ENCODE measurements at places on chromosomes 12 and 14.

- no peak for DNase-seq
These were observed 4.7 kb downstream of the B3GNT4 start for GRCh38 chr12:122208073-122208820.

- no peak for DNase-seq
These were observed 74.6 kb upstream of the EEA1 start for GRCh38 chr12:93003531-93004239.

DNA sequence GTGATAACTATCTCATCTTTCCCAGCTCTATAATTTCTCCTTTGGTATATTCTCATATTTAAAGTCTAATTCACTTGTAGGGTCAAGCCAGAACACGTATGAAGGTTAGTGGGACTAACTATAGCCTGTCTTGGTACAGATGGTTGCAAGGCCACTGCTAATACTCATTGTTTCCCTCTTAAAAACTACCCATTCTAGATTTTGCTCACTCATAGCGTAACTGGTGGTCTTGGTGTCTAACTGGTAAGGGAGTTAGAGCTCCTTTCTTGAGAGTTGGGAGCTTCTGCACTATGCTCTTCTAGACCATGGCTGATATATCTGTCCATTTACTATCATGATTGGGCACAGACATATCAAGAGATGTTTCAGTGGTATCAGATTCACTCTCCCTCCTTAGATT, 8.8 kb downstream of the MGP start:
- DNase-seq = no peak

- DNase-seq = no peak
These were observed 305.6 kb downstream of the RAD51B start for GRCh38 chr14:68124979-68125731.

DNA sequence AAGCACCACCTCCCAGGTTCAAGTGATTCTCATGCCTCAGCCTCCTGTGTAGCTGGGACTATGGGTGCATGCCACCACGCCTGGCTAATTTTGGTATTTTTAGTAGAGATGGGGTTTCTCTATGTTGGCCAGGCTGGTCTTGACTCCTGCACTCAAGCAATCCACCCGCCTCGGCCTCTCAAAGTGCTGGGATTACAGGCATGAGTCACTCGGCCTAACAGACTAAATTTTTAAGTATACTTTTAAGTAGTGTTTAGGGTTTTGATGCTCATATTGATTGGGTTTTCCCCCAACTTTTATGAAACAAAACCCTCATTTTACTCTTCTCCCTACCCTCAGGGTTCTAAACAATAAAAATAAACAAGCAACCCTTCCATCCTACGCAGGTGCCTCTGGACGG, 5.5 kb downstream of the MYO1A start:
- no peak for DNase-seq

DNA sequence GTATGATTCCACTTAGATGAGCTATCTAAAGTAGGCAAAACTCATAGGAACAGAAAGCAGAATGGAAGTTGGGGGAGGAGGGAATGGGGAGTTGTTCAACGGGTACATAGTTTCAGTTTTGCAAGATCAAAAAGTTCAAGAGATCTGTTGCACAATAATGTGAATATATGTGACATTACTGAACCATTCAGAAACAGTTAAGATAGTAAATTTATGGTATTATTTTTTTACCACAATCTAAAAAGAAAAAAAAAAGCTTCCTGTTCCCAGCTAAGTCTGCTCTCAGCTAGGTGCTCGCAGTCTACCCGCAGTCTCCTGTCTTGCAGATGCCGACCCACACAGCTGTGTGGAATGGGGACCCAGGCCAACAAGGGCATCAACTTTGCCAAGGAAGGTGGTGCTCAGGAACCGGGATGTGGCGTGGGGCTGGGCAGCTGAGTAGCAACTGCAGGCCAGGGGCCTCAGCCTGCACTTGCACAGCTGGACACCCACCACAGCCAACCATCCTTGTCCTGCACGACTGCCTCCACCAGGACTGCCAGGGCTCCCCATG, 15.3 kb upstream of the ANO6 start:
- no peak for DNase-seq

GRCh38 chr12:57793920-57794319, 11.3 kb downstream of the TSFM start:
- no peak for DNase-seq

- no peak for DNase-seq
These were observed 61.6 kb downstream of the BEGAIN start for GRCh38 chr14:100525615-100526014.

GRCh38 chr14:44962334-44963043, 499 bp downstream of the TOGARAM1 start:
- DNase-seq = no peak

GRCh38 chr14:95008445-95009217, 148.7 kb downstream of the DICER1 start:
- DNase-seq = no peak

GRCh38 chr14:106044949-106045596, 518.7 kb downstream of the TMEM121 start:
- no peak for DNase-seq

DNA sequence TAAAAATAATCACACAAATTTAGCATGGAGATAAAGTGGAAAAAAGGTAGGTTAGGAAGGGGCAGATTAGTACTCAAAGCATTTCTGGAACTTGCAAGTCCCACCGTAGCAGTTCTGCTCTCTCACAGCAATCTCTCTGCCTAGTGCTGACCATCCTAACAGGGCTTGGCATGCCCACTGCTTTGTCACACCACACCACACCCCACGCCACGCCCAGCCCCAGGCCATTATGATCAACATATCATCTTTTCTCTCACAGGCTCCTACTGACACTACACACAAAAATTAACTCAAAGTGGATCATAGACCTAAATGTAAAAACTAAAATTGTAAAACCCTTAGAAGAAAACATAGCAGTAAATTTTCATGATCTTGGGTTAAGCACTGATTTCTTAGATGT, 273.7 kb downstream of the DAD1 start:
- DNase-seq = no peak

DNA sequence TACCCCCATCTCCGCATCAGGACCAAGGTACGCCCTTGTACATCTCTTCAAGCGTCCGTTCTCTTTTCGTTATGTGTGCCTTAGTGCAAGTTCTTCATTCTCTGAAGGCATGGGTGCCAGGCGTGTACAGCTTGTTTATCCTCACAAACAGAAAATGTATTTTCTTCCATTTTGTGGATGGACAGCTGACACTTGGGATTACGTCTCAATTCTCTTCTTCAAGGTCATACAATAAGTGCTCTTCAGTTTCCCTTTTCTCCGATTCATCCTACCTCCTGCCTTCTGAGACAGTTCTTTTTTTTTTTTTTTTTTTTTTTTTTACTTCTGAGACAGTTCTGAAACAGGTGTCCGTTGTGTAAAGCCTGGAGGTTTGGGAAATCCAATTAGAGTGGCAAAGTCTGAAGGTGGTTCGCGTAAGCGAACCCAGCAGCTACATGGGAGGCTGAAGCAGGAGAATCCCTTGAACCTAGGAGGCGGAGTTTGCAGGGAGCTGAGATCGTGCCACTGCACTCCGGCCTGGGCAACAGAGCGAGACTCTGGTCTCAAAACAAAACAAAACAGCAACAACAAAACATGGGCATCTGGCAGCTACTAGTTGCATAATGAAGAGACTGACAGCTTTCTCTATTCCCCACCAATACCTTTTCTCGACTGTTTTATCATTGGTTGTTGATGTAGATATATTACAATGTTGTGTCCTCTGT, 734 bp downstream of the COX6A1 start:
- no peak for DNase-seq

- no peak for DNase-seq
These were observed 57.7 kb upstream of the NPFF start for GRCh38 chr12:53564941-53565340.

DNA sequence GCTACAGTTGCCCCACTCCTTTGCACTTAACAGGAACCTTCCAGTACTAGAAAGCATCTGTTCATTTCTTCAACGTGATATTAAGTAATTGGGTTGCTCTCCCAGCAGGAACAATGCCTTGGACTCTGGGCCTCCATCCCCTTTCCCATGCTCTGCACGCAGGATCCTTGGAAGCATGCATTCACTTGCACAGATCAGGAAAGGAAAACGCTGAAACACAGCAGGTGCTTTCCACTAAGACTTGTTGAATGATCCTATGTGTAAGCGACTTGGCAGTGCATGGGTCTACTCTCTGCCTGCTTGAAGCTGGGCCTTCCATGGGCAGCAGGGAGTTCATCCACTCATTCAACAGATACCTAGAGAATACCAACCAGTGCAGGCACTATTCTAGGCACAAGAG, 2.3 kb downstream of the LTBP2 start:
- no peak for DNase-seq

All from iPS DF 6.9 (cell line).